AML-193 (cell line): ENCODE measurements at places on chromosomes 11 and 22.

- DNase-seq: no peak
Observed at GRCh38 chr11:34382532-34383276, 24.9 kb upstream of the ABTB2 start.

DNA sequence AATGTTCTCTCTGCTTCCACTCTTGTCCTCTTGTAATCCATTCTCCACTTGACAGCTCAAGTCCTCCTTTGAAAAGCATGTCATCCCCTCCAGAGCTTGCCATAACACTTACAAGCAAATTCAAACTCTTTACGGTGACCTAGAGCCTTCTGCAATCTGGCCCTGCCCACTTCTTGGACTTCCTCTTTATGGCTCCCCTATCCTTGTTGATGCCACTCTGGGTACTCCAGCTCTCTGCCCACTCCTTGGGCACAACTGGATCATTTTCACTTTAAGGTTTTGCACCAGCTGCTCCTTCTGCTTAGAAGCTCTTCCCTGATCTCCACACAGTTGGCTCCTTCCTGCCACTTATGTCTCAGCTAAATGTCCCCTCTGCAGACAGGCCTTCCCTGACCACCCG is 217.9 kb downstream of the DSCAML1 start:
- DNase-seq: no peak

GRCh38 chr11:76770642-76771445 is 12.3 kb upstream of the TSKU start:
- DNase-seq: no peak

GRCh38 chr11:79259800-79260199 is 181.0 kb downstream of the TENM4 start:
- DNase-seq: no peak

GRCh38 chr11:26204101-26204500 is 127.8 kb upstream of the ANO3 start:
- DNase-seq: no peak

DNA sequence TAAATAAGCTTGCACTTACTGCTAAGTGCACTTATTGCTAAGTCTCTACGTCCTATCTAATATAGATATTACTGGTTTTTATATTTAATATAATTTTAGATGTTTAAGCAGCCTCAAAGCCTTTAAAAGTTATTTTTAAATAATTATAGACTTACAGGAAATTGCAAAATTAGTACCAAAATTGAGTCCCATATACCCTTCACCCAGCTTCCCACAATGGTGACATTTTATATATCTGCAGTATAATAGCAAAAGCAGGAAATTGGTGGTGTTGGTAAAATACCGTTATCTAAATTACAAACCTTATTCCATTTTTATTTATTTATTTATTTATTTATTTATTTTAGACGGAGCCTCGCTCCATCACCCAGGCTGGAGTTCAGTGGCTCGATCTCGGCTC is 1.9 kb upstream of the AP1B1 start:
- no peak for DNase-seq

GRCh38 chr11:91880660-91881059 is 344.0 kb upstream of the FAT3 start:
- no peak for DNase-seq

DNA sequence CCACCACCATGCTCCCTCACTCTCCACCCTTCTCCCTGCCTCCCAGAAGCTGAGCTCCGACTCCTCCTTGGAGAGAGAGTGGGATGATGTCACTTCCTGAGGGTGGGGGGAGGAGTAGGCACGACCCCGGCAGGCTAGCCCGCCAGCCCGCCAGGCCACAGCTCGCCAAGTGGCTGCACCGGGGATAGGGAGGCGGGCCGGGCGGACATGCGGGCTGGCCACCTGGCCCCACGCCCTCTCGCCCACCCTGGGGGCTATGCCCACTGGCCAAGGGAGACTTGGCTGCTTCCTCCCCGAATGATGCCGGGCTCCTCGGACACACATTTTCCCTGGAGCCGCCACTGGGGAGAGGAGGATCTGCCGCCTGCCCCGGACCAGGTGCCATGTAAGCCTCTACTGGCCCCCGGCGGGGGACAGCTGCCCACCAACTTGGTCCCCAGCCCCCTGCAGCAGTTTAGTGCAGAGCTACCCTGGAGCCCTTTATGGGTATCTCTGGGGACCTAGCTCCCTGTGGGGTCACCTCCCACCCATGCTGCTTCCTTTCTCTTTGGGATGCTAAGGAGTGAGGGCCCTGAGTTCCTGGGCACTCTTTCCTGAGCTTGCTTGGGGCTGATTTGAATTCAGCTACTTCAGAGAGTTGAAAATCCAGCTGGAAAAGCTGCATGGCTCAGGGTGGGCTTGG is 33.7 kb upstream of the MYRF start:
- DNase-seq: no peak

GRCh38 chr22:50296658-50297490 is 10.6 kb downstream of the PLXNB2 start:
- DNase-seq: no peak

GRCh38 chr11:95042906-95043305 is 6.3 kb upstream of the KDM4F start:
- DNase-seq: no peak

DNA sequence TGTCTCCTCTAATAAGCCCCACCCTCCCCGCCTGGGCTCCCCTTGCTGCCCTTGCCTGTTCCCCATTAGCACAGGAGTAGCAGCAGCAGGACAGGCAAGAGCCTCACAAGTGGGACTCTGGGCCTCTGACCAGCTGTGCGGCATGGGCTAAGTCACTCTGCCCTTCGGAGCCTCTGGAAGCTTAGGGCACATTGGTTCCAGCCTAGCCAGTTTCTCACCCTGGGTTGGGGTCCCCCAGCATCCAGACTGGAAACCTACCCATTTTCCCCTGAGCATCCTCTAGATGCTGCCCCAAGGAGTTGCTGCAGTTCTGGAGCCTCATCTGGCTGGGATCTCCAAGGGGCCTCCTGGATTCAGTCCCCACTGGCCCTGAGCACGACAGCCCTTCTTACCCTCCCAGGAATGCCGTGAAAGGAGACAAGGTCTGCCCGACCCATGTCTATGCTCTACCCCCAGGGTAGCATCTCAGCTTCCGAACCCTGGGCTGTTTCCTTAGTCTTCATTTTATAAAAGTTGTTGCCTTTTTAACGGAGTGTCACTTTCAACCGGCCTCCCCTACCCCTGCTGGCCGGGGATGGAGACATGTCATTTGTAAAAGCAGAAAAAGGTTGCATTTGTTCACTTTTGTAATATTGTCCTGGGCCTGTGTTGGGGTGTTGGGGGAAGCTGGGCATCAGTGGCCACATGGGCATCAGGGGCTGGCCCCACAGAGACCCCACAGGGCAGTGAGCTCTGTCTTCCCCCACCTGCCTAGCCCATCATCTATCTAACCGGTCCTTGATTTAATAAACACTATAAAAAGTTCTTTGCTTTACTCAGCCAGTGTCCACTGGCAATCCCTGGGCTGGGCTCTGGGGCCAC is 14.4 kb downstream of the TSKU start:
- DNase-seq: no peak

DNA sequence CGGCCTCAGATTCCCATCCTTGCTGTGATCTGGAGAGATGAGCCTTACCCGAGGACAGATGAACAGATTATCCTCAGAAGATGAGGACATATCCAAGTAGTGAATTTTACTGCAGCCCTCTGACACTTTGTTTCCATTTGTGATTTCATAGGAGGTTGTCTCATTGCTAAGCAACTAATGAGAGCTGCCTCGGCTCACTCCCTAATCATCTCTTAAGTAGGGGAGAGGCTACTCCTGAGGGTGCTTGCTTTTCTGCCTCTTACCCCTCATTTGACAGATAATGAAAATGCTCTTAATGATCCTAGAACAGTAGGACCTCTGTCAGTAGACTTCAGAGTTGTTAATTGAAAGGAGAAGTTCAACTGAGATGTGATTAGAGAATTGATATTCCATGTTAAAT is 150.9 kb downstream of the TBC1D22A start:
- no peak for DNase-seq

DNA sequence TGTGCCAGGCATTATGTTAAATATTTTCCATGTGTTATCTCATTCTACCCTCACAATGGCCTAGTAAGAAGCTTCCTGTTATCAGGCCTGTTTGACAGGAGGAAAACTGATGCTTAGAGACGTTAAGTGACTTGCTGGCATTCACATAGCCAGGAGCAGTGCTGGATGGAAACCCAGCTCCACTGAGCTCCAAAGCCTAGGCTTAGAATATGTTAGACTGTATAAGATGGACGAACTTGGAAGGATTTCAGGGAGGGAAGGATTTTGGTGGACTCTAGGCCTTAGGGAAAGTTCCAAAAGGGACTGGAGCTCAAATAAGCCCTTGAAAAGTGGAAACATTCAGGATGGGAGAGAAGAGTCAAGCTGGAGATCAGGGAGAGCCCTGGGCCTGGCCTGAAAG is 2.1 kb downstream of the CD44 start:
- DNase-seq: no peak

DNA sequence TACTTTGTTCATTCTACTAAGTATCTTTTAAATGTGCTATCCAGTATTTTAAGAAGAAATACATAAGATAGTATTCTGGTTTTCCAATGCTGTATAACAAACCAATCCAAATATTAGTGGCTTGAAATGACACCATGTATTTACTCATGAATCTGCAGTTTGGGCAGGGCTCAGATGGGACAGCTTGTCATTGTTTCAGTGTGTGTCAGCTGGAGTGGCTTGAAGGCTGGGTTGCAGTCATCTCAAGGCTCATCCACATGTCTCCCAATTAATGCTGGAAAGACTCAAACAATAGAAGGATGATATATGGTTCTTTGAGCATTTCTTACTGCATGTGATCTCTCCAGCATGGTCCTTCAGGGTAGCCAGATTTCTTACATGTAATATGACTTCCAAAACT is 146.2 kb downstream of the ARHGAP42 start:
- DNase-seq: no peak

DNA sequence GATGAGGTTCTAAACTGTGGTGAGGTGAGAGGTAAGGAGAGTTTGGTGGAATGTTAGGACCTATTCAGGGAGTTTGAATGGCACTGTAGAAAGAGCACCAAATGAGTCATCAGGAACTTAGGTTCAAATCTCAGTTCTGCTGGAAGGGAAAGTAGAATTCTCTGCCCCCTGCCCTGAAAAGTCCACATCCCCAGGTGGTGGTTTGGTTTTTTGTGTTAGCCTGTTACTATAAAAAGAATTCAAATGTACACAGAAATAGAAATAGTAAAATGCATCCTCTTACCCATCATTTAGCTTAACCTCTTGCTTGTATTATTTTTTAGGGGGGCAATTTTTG is 20.2 kb downstream of the PPFIBP2 start:
- DNase-seq: no peak

DNA sequence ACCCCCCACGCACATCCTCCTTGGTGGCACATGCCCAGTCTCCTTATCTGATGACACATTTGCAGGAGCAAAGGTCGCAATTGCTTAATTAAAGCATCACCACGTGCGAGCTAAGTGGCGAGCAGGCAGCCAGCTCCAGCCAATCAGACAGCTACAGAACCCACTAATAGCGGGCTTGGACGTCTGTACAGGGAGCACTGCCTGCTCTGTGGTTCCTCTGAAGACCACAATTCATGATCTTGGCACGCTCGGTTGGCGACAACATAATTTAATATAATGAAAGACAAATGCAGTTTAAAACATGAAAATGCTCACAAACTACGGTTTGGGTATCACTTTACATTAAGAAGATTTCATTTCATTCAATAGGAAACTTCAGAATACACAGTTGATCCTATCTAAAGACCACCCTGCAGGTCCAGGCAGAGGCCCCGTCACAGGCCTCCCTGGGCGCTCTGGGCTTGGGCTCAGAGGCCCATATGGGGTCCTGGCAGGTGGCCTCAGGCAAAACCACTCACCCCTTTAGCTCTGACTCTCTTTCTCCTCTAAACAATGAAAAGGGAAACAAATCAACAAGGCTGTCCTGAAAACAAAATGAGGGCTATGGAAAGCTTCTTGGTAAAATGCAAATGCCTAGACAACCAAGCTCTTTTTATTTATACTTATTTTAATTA is 10.4 kb downstream of the PACSIN2 start:
- DNase-seq: no peak

GRCh38 chr11:85749884-85750283 is 61.1 kb downstream of the SYTL2 start:
- no peak for DNase-seq

- DNase-seq: no peak
Observed at GRCh38 chr22:44526779-44527126, 28.7 kb upstream of the RTL6 start.

DNA sequence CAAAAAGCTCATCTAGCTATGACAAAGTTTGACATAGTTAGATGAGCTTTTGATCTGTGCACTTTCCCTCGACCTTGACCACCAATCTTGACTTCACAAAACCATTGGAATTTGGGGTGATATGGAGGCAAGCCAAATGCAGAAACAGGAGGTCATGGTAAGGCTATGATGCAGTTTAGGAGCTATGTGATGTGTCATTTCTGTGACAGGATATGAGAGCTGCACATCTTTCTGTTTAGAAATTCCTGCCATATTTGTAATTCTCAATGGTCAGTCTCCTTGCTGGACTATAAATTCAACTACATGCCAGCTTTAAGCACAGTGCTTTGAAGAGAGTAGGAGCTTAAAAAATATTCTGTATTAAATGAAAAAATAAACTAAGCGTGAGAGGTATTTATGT is 12.9 kb downstream of the OR51B6 start:
- DNase-seq: no peak

- no peak for DNase-seq
Observed at GRCh38 chr11:44256673-44257291, 53.2 kb downstream of the ALX4 start.

- DNase-seq: no peak
Observed at GRCh38 chr11:1178201-1178885, 20.6 kb downstream of the MUC5AC start.

GRCh38 chr11:107496011-107496410 is 38.4 kb upstream of the CWF19L2 start:
- DNase-seq: no peak

GRCh38 chr11:118090545-118091162 is 3.9 kb upstream of the SMIM35 start:
- DNase-seq: no peak

GRCh38 chr11:26227883-26228502 is 103.9 kb upstream of the ANO3 start:
- no peak for DNase-seq

DNA sequence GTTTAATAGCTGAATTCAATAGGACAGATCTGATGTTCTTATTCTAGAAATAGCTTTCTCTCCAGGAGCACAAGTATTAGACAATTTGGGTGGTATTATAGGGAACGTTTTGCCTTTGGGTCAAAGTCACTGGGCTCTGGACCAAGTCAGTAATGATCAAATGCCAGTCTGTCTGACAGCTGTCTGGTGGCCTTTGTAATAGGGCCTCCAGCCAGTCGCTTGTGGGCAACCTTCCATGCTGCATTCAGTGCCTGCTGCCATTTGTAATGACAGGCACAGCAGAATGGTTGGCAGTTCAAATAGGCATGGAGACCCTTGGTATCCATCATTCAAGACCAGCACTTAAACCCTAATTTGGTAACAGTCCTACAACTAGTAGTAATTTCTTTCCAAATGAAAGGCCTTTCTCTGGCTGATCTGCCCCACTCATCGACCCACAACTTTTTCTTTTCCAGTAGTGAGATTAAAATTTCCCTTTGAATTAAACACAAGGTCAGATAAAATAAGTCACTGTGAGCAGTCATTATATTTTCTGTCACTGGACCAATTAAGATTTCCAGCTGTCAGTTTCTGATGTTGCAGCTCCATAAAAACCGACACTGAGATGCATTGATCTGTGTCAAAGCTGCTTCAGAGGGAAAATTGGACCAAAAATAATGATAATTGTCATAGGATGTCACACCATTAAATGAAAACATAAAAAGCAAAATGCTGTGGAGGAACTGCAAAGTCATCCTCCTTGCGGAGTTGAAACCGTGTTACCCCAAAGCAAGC is 1038.1 kb downstream of the LRRC4C start:
- no peak for DNase-seq

- no peak for DNase-seq
Observed at GRCh38 chr22:46464701-46465344, 72.6 kb downstream of the CELSR1 start.
